Amniotic epithelial cell (primary cell): ENCODE measurements at places on chromosomes 3 and 15.

DNA sequence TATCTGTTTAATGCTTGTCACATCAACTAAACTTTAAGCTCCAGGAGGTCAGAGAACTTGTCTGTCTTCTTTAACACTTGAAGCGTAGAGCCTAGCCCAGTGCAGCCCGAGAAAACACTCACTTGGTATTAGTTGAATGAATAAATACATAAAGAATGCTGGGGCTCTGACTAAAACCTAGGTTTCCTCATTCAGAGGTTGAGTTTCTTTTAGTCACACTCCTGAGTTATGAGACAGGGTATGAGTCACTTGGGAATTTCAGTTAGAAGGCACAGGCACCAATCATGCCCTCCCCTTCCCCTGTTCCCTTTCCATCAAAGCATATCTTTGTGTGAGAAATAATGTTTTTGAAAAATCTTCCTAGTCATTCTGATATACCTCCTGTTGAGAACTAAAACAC is 589.8 kb upstream of the DPPA4 start:
- peak; percentile 98 for DNase-seq

DNA sequence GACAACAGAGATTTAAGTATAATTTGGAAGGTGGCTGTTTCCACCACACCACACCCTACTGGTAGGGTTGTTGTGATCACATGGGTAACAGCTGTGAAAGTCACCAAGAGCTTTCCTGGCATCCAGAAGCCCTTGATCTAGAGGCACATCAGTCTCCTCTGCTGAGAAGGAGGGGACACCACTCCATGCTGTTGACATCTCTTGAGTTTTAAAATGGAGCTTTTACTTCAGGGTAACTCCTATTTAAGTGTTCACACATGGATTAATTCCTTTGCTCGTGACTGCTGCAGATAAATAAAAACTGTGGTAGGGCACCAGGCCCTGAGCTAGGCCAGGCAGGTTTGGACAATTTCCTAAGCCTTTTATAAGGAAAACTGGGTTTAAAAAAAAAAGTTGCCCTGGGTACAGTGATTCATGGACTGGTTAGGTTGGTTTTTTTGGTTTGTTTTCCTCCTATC is 7.5 kb downstream of the EXOSC7 start:
- DNase-seq, result no peak

- peak; percentile 62 for DNase-seq
Measured at GRCh38 chr3:63624941-63625560, 27.4 kb upstream of the SNTN start.

DNA sequence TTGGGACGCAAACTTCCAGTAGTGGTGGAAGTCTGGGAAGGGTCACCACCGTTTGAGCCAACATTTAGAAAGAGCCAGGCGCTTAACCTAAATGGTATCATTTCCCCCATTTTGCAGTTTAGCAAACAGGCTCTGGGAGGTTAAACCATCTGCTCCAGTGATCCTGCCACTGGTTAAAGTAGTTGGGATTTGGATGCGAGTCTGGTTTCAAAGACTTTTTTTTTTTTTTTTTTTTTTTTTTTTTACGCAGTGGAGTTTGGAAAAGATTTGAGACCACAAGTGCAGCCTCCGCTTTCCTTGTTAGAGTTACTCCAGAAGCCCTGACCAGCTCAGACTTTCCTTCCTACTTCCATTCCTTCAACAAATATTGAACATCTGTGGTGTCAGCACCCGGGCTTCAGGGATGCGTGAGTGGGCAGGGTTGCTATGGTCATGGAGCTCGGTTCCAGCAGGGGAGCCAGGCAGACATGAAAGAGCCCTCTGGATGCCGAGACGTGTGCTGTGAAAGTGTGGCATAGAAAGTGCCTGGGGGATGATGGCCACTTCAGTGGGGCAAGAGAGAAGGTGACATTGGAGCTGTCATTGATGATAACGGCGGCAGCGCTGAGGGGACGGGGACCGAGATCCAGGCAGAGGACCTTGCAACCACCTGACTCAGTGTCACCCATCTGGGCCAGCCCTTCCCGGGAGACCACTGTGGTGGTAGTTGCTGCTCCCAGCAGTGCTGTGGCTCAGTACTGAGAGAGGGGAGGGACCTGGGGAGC is 1.1 kb upstream of the RNU6-1 start:
- DNase-seq, result no peak

DNA sequence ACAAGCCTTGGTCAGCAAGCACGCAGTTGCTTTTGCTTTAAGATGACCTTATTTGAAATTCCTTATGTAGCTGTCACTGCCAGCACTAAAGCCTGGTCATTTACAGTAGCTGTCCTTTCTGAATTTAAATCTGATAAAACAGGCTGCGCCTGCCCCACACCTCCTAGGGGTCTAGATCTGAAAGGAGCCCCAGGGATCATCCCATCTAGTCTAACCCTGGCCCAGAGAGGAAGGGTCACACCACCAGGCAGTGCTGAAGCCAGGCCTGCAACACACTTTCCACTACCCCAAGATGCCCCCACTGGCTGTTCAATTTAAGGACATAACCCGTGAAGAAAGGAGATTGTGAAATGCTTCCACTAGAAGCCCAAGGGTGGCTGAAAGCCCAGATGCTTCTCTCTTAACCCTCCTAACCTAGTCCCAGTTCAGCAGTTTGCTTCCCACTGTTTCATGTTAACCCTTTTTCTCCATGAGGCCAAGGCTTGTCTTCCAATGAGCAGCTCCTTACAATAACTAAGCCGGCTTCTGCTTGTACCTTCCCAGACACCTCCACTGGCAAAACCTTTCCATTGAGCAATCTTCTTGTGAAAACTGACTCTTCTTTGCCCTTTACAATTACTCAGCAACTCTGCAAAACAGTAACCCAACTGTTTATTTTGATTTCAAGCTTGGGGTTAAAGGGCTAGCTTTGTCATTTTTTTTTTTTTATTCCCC is 198.9 kb upstream of the LPP start:
- DNase-seq, result peak; percentile 95

- DNase-seq, result no peak
Measured at GRCh38 chr15:41799488-41799805, 25.2 kb downstream of the MAPKBP1 start.

DNA sequence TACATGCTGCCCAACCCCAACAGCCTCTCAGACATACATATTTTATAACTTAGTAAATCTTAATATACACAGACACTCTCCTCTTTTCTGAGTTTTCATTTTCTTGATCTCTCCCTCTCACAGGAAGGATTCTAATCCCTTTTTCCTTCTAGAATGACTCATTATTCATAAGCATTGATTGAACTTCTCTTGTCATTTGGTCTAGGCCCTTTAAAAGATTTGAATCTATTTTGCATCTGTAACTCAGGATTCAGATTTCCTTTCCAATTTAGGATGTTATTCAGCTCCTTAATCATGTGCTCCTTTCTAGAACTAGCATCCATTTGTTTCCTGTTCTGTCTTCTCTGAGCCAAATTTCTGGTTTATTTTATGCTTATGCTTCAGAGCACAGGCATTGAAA is 624.5 kb upstream of the SGO1 start:
- no peak for DNase-seq

GRCh38 chr15:29601811-29602210 is 220.5 kb downstream of the TJP1 start:
- no peak for DNase-seq

GRCh38 chr3:160365869-160366522 is 33.0 kb downstream of the IFT80 start:
- no peak for DNase-seq

GRCh38 chr3:9345041-9345440 is 17.8 kb upstream of the THUMPD3 start:
- DNase-seq, result no peak

GRCh38 chr3:39216176-39216790 is 23.9 kb upstream of the XIRP1 start:
- no peak for DNase-seq

DNA sequence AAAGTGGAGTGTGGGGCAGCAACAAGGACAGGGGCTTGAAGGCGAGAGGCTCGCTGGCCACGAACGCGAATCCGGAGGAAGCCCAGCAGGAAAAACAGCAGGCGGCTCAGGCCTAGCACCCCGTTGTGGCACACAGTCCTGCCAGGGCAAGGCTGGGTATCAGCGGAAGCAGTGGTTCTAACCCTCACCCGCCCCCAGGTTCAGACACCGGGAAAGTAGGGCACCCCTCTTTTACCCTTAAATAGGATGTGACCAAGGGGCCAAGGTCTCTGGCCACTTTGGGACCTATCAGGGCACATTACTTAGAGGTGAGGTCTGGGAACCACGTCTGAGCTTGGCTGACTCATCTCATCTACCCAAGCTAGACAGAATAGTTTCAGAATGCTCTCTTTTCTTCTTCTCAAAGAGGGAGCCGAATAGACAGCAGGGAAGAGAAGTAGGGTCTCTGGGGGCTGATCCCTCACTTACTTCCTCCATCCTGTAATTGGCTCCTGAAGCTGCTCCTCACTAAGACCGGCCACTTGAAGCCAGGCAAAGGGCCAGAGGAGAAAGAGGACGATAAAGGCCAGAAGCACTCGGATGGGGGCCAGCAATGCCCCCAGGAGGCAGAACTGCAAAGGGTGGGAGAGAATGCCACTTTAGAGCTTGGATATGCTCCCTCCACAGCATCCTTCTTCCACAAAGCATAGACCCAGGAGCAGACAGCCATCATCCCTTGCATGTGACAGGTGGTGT is 1.7 kb downstream of the LPCAT4 start:
- no peak for DNase-seq

DNA sequence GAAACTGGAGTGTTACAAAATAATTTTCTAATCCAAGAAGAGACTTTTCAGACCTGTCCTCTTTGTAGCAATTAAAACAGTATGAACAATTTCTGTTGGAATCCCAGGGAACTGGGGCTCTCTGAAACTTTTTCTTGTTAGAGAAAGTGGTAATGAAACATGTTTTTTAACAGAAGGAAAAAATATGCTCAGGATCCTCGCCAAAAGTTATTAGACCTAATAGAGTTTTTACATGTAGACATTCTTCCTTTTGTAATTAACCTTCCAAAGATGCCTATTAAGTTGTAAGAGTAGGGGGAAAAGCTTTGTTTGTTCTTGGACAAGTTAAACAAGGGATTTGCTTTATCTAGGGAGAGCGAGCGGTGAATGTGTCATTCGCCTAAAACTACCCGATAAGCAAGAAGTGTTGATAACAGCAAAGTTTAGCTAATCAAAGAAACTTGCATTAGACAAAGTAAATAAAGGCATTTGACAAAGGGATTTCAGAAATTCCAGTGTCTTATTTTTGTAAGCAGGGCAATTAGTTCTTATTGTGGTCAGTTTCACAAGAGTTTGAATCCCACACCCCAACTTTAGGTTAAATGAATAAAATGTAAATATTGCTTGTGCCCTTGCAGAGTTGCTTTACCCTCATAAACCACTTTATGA is 2.3 kb downstream of the RARB start:
- peak; percentile 86 for DNase-seq

GRCh38 chr3:15430624-15431023 is 3.2 kb downstream of the EAF1 start:
- no peak for DNase-seq

DNA sequence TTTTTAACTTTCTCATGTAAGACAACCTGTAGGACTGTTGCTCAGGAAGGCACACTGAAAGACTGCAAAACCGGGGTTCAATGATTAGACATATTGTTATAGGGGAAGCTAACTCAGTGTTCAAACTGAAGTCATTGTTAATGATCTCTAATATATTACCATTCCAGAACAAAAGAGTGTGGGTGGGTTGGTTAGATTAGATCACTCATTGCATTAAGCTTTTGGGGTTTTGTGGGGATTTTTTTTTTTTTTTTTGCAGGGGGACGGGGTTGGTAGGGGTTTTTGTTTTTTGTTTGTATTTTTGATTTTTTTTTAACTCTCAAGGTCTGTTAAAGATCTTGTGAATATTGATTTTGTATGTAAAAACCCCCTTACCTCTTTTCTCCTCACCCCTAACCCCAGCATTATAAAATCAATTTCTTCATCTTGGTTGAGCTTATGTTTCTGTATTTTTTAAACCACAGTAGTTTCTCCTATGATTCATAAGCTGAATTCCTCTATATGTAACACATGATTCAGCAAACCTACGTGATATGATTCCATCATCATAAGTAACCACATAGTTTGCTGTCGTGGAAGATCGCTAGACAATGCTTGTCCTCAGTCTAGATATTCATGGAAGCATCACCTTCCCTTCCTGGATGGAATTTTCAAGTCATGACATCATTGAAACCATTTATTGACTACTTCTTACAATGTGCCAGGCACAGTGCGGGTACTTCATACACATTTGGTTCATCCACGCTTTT is 544.1 kb upstream of the MDFIC2 start:
- DNase-seq, result peak; percentile 91

GRCh38 chr3:150079029-150079739 is 108.5 kb upstream of the PFN2 start:
- peak; percentile 93 for DNase-seq

GRCh38 chr3:160184655-160185054 is 40.6 kb upstream of the C3orf80 start:
- DNase-seq, result peak; percentile 90

- DNase-seq, result no peak
Measured at GRCh38 chr15:81108427-81108826, 25.6 kb upstream of the CFAP161 start.

- peak; percentile 14 for DNase-seq
Measured at GRCh38 chr3:107813026-107813425, 277.8 kb downstream of the CD47 start.

DNA sequence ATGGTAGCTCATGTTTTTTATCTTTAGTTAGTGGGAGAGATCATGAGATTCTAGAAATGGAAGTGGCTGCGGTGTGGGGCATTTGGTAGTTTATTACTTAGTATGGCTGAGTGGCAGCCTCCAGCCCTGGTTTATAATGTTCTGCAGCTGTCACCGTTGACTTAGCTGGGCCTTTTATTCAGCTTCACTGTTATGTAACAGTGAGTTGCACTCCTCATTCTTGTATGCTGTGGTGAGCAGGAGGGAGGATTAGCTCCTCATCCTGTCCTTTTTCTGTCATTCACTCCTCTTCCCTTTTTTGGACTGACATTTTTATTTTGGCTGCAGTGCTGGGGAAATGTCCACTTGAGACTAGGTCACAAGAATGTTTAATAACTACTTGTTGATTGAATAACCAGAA is 29.5 kb downstream of the RAD54L2 start:
- DNase-seq, result no peak

- peak; percentile 8 for DNase-seq
Measured at GRCh38 chr15:31325595-31326155, 960 bp upstream of the KLF13 start.

DNA sequence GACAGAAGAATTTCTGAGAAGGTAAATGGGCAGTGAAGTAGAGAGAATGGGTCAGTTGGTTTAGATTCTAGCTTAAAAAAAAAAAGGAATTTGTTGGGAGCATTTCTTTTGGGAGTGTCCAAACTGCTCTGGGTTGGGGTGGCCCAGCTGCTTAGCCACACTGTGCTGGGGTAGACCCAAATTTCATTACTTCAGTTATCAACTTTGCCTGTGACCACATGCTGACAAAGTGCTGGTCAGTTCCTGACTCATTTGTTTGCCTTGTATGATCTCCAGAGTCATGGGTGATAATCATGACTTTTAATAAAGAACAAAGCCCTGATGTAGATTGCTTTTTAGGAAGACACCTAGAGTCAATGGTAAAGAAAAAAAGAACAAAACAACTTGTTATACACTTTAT is 121.5 kb upstream of the FGF7 start:
- DNase-seq, result peak; percentile 24

- DNase-seq, result peak; percentile 59
Measured at GRCh38 chr15:71666763-71667620, 143.4 kb upstream of the NR2E3 start.
